ENCODE measurements at places on chromosomes 7 and 10.
A peak's percentile ranks its signal among the peaks of the same experiment; 100 is the strongest.

GRCh38 chr10:48251525-48252353, 22.8 kb downstream of the FRMPD2 start:
- DNase-seq, result no peak

DNA sequence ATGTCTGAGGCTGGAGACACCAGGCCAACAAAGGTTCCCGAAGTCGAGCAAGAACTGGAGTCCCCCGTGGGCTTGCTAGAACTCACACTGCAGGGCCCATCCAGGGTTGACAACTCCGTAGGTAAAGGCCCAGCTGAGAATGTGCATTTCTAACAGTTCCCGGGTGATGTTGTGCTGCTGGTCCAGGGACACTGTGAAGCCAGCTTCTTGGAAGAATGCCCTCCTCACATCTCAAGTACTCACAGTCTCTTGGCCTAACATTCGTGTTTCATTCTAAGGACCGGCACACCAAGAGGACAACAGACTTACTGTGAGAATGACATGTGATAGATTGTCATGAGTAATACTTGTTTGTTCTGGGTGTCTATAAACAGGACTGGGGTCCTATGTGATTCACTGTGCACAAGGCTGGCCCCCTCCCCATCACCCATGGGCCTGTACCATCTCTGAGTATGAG, 682.3 kb upstream of the IGFBP3 start:
- peak; percentile 44 for DNase-seq

DNA sequence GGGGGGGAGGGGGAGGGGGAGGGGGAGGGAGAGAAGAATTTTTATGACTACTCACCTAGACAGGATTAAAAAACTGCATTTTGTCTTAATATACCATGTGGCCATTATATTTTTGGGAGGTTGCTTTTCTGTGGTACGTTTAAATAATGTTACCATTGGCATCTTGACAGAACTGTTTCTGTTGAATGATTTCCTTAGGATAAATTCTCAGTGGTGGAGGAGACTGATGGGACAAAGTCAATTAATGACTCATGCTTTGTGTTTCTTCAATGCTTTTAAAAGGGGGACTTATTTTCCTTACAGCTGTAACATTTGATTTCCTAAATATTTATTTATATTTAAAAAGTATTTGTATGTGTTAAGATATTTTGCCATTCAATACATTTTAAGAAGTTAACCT, 13.7 kb downstream of the AGR2 start:
- DNase-seq, result no peak

- DNase-seq, result peak; percentile 90
Observed at GRCh38 chr10:50593523-50594376, 30.0 kb downstream of the SGMS1 start.

- peak; percentile 41 for DNase-seq
Observed at GRCh38 chr7:128352153-128352537, 8.4 kb upstream of the RBM28 start.

- DNase-seq, result peak; percentile 35
Observed at GRCh38 chr10:10873289-10873688, 144.4 kb upstream of the CELF2 start.

DNA sequence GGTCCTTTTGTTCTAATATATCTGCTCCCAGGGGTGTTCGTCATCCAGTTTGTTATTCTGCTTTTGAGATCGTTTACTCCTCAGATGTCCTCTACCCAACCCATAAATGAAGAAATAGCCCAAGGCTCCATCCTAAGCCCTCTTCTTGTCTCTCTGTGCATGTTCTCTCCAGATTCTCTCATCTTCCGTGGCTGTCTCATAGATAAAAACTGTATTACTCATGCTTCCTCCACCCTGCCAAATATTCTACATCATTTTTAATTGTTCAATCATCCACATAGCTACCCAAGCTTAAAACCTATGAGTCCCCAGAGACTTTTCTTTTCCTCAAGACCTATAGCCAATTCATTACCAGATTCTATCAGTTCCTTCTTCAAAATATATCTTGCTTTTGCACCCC, 44.9 kb downstream of the CAV1 start:
- DNase-seq, result peak; percentile 77

GRCh38 chr7:107072133-107072532, 27.6 kb downstream of the PRKAR2B start:
- no peak for DNase-seq

- DNase-seq, result peak; percentile 69
Observed at GRCh38 chr10:89845541-89846280, 144.3 kb downstream of the KIF20B start.

- DNase-seq, result no peak
Observed at GRCh38 chr10:123327896-123328295, 173.7 kb downstream of the BUB3 start.

DNA sequence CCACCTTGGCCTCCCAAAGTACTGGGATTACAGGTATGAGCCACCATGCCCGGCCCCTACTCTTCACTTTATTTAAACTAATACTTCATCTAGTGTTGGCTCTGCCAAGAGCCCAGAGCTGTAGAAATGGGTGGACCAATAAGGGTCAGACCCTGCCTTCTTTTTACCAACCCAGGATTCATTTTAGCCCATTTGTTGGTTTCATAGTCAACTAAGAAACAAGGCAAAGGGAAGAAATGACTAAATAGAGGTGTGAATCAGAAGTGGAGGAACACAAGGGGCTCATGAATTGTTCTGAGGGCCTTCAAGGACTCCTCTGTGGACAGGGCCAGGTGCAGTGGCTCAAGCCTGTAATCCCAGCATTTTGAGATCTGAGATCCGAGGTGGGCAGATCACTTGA, 1.1 kb downstream of the ANKRD2 start:
- no peak for DNase-seq

GRCh38 chr7:21941611-21942141, 4.0 kb downstream of the CDCA7L start:
- peak; percentile 30 for DNase-seq

GRCh38 chr10:119973281-119973680, 80.8 kb downstream of the SEC23IP start:
- DNase-seq, result peak; percentile 4
